ENCODE measurements at places on chromosomes 4 and X. TPM values are rescaled to one million over a fixed set of nuclear protein-coding genes. Genes with fewer than 3 reads are reported as not detected.

DNA sequence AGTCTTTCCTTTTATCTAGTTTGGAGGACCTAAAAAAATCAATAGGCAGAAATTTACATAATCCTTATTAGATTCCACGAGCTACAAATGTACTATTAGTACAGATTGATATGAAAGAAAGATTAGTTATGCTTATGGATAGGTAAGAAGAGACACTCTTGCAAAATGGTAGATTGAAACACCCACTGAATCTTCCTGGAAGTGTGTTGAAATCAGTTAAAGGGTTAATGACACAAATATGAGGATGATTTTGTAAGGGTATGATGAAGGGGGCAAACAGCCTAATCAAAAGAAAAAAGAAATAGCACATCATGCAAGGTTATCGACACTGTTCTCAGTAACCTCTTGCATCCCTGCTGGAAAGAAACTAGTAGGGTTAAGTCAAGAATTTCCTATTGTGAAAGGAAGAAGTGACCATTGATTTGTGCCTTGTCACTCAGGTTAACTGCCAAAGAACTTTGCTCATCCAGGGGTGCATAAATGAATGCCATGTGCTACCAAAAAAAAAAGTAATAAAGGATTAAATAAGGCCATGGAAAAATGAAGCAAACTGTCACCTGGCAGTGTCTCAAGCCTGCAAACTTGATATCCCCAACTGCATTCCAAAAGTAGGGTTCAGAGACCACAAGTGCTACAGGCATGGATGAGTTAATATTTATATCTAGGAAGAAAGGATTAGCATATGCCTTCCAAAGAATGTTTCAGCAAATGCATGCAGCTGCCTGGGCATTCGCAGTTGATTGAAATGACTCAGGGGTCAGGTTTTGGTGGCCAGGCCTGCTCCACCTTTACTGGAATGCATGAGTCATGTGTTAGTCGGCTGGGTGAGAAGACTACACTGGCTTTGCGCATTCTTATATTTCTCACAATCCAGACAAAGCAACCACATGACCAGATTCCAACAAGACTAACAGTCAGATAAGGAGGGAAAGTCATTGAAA lies 78.3 kb upstream of the ATXN3L start:
- H3K36me3 ChIP-seq: no peaks in the 10 kb centered on the region
- peaks cover 1% of the 10 kb centered on the region for H3K27me3 ChIP-seq
- no peak for DNase-seq
- H3K27ac ChIP-seq: no peak overlapping the region
- H3K4me1 ChIP-seq: peaks cover 3% of the 10 kb centered on the region

- H3K27me3 ChIP-seq: no peaks in the 10 kb centered on the region
- H3K36me3 ChIP-seq: peaks cover 4% of the 10 kb centered on the region
- no peak for DNase-seq
- H3K4me1 ChIP-seq: peaks cover 3% of the 10 kb centered on the region
- H3K4me3 ChIP-seq: no peak overlapping the region
Observed at GRCh38 chrX:7190157-7190556, 42.2 kb upstream of the PUDP start.

GRCh38 chrX:113389846-113390245 lies 549.2 kb upstream of the AMOT start:
- no peak overlapping the region for H3K27ac ChIP-seq
- H3K4me3 ChIP-seq: no peak overlapping the region
- DNase-seq: no peak

- no peaks in the 10 kb centered on the region for H3K27me3 ChIP-seq
- H3K4me3 ChIP-seq: no peak overlapping the region
- H3K36me3 ChIP-seq: no peaks in the 10 kb centered on the region
- no peak overlapping the region for H3K27ac ChIP-seq
Observed at GRCh38 chr4:179344861-179345260, 1902.6 kb upstream of the AGA start.

DNA sequence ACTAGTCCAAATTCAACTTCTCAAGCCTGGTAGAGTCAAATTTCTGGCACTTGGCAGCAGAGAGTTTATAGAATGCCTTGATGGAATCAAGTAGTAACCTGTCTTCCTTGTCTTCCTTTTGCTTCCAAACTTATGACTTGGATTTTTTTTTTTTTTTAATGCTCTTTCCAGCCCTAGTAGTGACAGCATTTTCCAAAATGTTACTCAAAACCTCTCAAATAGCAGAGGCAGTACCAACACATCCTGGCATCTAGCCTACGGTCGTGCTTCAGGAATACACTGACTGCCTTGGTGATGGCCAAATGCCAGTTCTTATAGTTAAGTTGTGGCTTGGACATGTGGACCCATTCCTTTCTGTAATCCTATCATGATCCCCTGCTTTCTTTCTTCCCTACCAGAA lies 46.0 kb downstream of the GALNT7 start:
- H3K36me3 ChIP-seq: no peaks in the 10 kb centered on the region
- H3K27me3 ChIP-seq: no peaks in the 10 kb centered on the region
- peaks cover 2% of the 10 kb centered on the region for H3K4me1 ChIP-seq
- no peak for DNase-seq

- H3K36me3 ChIP-seq: no peaks in the 10 kb centered on the region
- DNase-seq: no peak
- no peak overlapping the region for H3K4me3 ChIP-seq
- H3K27ac ChIP-seq: no peak overlapping the region
- H3K27me3 ChIP-seq: no peaks in the 10 kb centered on the region
Observed at GRCh38 chr4:106803083-106803482, 233.0 kb downstream of the DKK2 start.

DNA sequence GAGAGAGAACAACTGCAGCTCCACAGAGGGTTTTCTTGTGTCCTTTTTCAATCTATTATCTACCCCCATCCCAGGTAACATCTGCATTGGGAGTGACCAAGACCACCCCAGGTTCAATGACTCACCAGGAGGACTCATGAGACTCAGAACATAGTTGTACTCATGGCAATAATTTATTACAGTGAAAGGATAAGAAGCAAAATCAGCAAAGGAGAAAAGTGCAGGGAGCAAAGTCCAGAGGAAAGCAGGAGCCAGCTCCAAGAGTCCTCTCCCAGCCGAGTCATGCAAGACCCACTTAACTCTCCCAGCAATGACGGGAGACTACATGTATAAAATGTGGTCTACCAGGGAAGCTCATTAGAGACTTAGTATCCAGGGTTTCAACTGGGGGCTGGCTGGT lies 129.5 kb upstream of the RBPJ start:
- no peaks in the 10 kb centered on the region for H3K27me3 ChIP-seq
- H3K4me3 ChIP-seq: no peak overlapping the region
- no peak for DNase-seq
- H3K4me1 ChIP-seq: no peaks in the 10 kb centered on the region

DNA sequence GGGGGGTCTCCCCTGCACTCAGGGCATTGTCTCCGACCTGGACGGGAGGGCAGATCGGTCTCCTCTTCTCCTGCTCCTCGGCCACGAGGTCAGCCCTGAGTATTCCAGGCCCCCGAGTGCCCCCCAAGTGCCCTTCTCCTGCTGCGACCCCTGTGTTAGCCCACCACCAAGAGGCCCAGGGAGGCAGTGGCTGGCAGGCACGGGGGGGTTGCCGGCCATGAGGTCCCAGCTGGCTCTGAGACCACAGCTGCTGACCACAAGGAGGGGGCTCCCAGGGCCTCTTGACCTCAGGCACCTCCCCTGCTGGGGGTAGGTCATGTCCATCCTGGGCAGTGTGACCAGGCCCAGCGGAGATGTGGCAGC lies 186.1 kb upstream of the PSAPL1 start:
- peak; percentile 23 for DNase-seq
- H3K27me3 ChIP-seq: peaks cover 6% of the 10 kb centered on the region
- peaks cover 15% of the 10 kb centered on the region for H3K4me1 ChIP-seq
- no peaks in the 10 kb centered on the region for H3K36me3 ChIP-seq

- no peaks in the 10 kb centered on the region for H3K36me3 ChIP-seq
- DNase-seq: no peak
- no peaks in the 10 kb centered on the region for H3K27me3 ChIP-seq
- H3K27ac ChIP-seq: no peak overlapping the region
- H3K4me1 ChIP-seq: no peaks in the 10 kb centered on the region
- H3K4me3 ChIP-seq: no peak overlapping the region
Observed at GRCh38 chr4:170400361-170400760, 310.6 kb upstream of the AADAT start.

- peaks cover 2% of the 10 kb centered on the region for H3K27me3 ChIP-seq
- no peaks in the 10 kb centered on the region for H3K4me1 ChIP-seq
- H3K4me3 ChIP-seq: no peak overlapping the region
- H3K27ac ChIP-seq: no peak overlapping the region
- no peak for DNase-seq
Observed at GRCh38 chrX:153612413-153612812, 13.5 kb upstream of the CCNQ start.

- no peaks in the 10 kb centered on the region for H3K27me3 ChIP-seq
- no peaks in the 10 kb centered on the region for H3K4me1 ChIP-seq
- H3K36me3 ChIP-seq: peaks cover 5% of the 10 kb centered on the region
- no peak overlapping the region for H3K27ac ChIP-seq
- no peak overlapping the region for H3K4me3 ChIP-seq
Observed at GRCh38 chr4:182246401-182247205, 3.4 kb downstream of the TENM3 start.

DNA sequence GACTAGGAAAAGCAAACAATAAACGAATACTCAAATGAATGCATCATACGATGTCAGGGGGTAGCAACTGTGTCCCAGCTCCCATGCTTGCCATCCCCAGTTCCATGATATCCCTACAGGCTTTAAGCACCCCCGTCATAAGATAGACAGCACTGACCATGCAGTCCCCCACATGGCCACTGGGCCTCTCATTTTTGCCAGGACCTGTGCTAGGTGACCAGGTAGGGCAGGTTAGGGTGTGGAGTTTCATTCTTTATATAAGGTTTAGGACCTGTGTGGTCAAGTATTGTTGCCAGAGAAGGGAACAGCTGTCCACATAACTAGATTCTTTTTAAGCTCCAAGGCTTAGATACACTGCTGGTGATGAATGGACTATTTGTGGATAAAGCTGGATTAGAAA lies 9.7 kb downstream of the PPEF2 start:
- no peaks in the 10 kb centered on the region for H3K36me3 ChIP-seq
- no peaks in the 10 kb centered on the region for H3K27me3 ChIP-seq
- no peak overlapping the region for H3K27ac ChIP-seq
- no peak overlapping the region for H3K4me3 ChIP-seq
- H3K4me1 ChIP-seq: peaks cover 2% of the 10 kb centered on the region

DNA sequence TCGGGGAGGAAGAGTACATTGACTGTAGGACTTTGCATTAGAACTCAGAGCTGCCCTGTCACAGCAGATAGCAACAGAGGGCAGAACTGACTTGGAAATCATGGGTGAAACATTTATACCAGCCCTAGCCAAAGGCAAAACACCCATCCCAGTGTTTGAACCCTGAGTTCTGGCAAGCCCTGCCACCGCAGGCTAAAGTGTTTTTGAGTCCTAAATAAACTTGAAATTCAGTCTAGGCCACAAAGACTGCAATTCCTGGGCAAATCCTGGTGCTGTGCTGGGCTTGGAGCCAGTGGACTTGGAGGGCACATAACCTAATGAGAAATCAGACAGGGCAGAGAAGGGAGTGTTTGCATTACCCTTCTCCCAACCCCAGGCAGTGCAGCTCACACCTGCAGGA lies 1015.7 kb downstream of the FSTL5 start:
- no peak overlapping the region for H3K4me3 ChIP-seq
- no peaks in the 10 kb centered on the region for H3K27me3 ChIP-seq
- H3K4me1 ChIP-seq: no peaks in the 10 kb centered on the region
- no peaks in the 10 kb centered on the region for H3K36me3 ChIP-seq
- no peak overlapping the region for H3K27ac ChIP-seq

- peaks cover 2% of the 10 kb centered on the region for H3K27me3 ChIP-seq
- no peaks in the 10 kb centered on the region for H3K4me1 ChIP-seq
- no peak overlapping the region for H3K27ac ChIP-seq
- H3K4me3 ChIP-seq: no peak overlapping the region
- no peak for DNase-seq
Observed at GRCh38 chrX:55787063-55787462, 69.5 kb downstream of the RRAGB start.

DNA sequence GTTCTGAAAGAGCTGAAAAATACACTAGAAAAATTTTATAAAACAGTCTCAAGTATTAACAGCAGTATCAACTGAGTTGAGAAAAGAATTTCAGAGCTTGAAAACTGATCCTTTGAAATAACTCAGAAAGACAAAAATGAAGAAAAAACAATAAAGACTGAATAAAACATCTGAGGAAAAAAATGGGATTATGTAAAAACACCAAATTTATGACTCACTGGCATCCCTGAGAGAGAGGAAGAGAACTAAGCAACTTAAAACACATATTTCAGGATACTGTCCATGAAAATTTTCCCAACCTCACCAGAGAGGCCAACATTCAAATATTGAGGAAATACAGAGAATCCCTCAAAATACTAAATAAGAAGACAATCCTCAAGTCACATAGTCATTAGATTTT lies 22.9 kb downstream of the PABPC4L start:
- no peak for DNase-seq
- H3K27ac ChIP-seq: no peak overlapping the region
- H3K36me3 ChIP-seq: no peaks in the 10 kb centered on the region
- no peaks in the 10 kb centered on the region for H3K27me3 ChIP-seq
- H3K4me1 ChIP-seq: no peaks in the 10 kb centered on the region
- no peak overlapping the region for H3K4me3 ChIP-seq

DNA sequence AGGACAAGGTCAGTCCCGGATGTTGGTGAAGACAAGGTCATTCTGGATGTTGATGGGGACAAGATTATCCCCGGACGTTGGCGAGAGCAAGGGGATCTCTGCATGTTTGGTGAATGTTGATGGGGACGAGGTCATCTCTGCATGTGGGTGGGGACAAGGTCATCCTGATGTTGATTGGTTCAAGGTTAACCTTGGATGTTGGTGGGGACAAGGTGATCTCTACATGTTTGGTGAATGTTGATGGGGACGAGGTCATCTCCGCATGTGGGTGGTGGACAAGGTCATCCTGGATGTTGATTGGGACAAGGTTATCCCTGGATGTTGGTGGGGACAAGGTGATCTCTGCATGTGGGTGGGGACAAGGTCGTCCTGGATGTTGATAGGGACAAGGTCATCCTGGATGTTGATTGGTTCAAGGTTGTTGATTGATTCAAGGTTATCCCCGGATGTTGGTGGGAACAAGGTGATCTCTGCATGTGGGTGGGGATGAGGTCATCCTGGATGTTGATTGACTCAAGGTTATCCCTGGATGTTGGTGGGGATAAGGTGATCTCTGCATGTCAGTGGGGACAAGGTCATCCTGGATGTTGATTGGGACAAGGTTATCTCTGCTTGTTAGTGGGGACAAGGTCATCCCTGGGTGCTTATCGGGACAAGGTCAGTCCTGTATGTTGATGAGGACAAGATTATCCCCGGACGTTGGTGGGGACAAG lies 28.8 kb upstream of the PLCXD1 start:
- no peaks in the 10 kb centered on the region for H3K4me1 ChIP-seq
- DNase-seq: no peak
- peaks cover 8% of the 10 kb centered on the region for H3K27me3 ChIP-seq
- no peak overlapping the region for H3K4me3 ChIP-seq
- H3K27ac ChIP-seq: no peak overlapping the region
- H3K36me3 ChIP-seq: peaks cover 19% of the 10 kb centered on the region

DNA sequence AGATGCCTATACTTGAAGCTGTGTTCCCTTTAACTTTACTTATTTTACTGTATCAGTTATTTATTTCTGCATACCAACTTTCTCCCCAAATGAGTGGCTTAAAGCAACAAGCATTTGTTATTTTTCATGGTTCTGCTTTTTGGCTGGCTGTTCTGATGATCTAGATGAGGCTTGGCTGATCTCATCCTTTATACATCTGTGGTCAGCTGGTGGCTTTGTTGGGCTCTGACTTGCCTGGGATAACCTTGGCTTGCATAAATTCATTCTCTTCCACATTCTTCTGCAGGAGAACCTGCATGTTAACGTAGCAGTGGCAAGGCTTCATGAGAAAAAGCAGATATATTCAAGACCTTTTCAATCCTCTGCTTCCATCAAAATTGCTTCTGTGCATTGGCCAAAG lies 1317.6 kb downstream of the ADGRL3 start:
- H3K4me1 ChIP-seq: no peaks in the 10 kb centered on the region
- H3K36me3 ChIP-seq: no peaks in the 10 kb centered on the region
- H3K27ac ChIP-seq: no peak overlapping the region
- no peaks in the 10 kb centered on the region for H3K27me3 ChIP-seq
- no peak overlapping the region for H3K4me3 ChIP-seq

Gene HMGN5
- 2.9 TPM for total RNA-seq

Gene BANK1
- total RNA-seq: not detected

Gene KIAA0232
- 64.4 TPM for total RNA-seq

Data from glutamatergic neuron (in vitro differentiated cells).